NCI-H2171 treated with DMSO at 0.1 percent for 48 hours (cell line): ENCODE measurements at places on chromosomes 11 and 22.

DNA sequence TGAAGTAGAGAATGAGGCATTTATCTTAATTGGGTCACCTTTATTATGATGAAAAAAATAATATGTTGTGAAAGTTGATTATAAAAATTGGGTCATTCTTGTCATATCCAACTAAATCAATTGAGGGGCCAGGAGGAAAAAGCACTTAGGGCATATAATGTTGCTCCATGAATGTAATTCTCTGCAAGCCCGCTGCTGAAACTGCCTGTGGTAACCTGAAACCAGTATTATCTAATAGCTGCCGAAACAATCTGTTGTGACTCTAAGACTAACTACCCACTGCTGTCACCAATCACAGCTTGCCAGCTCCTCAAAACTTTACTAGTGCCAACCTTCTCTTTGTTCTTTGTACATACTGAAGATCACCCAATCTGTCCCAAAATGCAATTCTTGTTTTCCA lies 115.8 kb downstream of the ATG16L2 start:
- peak; percentile 97 for DNase-seq

DNA sequence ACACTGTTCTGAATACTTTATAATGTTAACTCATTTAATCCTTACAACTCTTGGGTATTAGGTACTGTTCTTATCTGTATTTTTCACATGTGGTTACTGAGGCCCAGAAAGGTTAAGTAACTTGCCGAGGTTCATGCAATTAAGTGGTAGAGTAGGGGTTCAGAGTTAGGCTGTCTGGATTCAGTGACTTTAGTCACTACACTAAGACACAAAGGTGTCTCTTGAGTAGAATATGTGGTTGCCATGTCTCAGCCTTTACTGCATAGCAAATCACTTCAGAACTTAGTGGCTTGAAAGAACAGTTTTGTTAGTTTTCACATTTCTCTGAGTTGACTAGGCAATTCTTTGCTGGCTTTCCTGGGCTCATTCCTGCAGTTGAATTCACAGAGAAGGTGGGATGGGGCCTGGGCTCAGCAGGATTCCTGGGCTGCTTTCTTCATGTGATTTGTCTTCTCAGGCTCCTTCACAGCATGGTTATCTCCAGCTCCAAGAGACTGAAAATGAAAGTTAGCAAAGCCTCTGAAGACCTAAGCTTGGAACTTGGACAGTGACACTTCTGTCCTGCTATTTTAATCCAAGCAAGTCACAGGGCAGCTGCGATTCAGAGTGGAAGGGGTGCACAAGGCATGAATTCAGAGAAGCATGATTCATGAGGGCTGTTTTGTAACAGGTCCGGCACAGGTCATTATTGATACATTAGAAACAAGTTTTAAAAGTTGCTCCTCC lies 68.3 kb downstream of the SPECC1L start:
- no peak for DNase-seq

GRCh38 chr11:60195923-60196368 lies 13.1 kb upstream of the MS4A6A start:
- DNase-seq, result no peak

DNA sequence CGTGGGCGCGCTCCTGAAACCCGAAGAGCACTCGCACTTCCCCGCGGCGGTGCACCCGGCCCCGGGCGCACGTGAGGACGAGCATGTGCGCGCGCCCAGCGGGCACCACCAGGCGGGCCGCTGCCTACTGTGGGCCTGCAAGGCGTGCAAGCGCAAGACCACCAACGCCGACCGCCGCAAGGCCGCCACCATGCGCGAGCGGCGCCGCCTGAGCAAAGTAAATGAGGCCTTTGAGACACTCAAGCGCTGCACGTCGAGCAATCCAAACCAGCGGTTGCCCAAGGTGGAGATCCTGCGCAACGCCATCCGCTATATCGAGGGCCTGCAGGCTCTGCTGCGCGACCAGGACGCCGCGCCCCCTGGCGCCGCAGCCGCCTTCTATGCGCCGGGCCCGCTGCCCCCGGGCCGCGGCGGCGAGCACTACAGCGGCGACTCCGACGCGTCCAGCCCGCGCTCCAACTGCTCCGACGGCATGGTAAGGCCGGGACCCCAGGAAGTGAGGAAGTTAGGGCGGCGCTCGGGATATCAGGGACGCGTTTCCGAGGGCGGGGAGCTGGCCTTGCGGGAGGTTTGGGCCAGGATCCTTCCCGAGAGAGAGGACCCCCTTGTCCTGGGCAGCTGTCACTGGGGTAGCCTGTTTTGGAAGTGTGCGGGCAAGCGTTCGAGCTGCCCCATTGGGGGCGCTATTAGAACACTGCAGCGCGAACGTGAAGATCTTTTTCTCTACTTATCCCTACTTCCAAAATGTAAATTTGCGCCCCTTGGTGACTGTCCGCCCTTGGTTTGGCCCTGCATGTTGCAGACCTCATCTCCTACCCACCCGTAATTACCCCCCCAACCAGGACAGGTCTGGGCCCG lies 796 bp downstream of the MYOD1 start:
- DNase-seq, result no peak

- no peak for DNase-seq
Measured at GRCh38 chr22:27676545-27677213, 124.9 kb downstream of the MN1 start.

GRCh38 chr11:126127284-126127845 lies 64.7 kb upstream of the CDON start:
- no peak for DNase-seq
